Activated CD4-positive, alpha-beta memory T cell treated with anti-CD3 and anti-CD28 coated beads for 36 hours (primary cell): ENCODE measurements at places on chromosomes 12 and 14.
A peak's percentile ranks its signal among the peaks of the same experiment; 100 is the strongest.

GRCh38 chr12:58117667-58118066 lies 176.3 kb downstream of the ATP23 start:
- DNase-seq = no peak

DNA sequence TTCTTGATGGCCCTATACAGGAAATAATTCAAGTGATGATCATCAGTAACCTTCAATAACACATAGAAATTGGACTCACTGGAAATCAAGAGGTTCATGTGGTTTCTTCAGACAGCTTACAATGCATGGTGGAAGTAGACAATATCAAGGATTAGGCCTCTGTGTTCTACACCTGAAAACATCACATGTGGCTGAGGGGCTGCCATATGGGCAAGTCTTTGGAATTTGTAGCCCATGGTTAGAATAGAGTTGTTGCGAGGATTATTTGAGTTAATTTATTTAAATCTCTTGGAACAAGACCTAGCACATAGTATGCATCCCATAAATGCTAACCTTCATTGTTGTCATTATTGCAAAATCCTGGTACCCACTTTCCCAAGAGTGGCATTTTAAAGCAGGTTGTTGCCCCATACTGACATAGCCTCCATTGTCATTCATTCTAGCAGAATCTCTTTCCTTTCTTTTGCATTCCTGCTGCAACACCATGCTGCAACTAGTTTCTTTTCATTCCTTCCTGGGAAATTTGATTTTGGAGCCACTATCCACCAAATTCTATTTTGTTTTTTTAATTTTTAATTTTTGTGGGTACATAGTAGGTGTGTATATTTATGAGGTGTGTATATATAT lies 352.7 kb upstream of the NAV3 start:
- DNase-seq = no peak

DNA sequence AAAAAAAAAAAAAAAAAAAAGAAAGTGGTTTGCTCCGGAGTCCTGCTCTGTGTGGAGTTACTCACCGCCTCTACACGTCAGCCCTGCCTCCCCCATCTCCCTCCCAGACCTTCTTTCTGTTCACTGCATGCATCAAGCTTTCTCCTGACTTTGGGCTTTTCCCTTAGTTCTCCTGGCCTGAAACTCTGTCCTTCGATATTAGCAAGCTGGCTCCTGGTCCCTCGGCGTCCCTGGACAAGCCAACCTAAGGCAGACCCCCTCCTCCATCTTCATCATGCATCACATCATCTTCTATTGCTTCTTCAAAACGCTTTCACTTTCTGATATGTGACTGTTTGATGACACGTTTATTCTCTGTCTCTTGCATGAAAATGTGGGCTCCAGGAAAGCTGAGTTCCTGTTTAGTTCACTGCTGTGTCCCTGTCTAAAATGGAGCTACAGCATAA lies 40.6 kb downstream of the SLC15A4 start:
- DNase-seq = peak; percentile 50

- DNase-seq = no peak
These were observed 71.2 kb downstream of the SLC38A4 start for GRCh38 chr12:46754550-46754949.

DNA sequence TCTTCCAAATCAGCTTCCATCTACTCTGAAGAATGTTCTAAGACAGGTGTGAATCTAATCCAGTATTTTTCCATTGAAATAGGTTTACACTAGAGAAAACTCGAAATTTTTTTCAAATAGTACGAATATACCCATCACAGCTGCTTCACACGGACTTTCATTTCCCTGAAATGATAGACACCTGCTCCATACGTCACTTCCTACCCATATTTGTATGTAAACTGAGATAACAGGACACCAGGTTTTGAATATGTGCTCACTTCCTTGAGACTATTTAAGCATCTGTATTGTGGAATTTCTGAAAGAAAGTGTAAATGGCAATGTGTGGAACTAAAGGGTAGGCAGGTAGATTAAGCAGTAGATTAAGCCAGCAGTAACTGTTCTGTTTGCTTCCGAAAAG lies 13.4 kb upstream of the ITPR2 start:
- no peak for DNase-seq

- no peak for DNase-seq
These were observed 6.3 kb downstream of the TRMT61A start for GRCh38 chr14:103535081-103535890.

- DNase-seq = no peak
These were observed 34.9 kb downstream of the WIF1 start for GRCh38 chr12:65086236-65086635.

DNA sequence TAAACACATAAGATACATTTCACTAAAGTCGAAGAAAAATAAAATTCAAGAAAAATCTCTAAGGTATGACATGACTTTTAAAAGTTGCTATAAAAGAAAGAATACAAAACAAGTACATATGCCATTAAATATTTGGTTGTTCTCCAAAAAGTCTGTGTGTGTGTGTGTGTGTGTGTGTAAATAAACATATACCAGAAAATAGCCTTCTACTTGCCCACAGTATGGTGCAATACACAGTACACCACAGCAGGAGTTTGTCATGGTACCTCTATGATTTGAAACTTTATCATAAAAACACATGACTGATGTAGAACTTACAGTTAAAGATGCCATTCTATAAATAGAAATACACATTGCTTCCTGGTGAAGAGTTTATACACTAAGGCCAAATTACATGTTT lies 692.7 kb upstream of the MGAT4C start:
- no peak for DNase-seq

DNA sequence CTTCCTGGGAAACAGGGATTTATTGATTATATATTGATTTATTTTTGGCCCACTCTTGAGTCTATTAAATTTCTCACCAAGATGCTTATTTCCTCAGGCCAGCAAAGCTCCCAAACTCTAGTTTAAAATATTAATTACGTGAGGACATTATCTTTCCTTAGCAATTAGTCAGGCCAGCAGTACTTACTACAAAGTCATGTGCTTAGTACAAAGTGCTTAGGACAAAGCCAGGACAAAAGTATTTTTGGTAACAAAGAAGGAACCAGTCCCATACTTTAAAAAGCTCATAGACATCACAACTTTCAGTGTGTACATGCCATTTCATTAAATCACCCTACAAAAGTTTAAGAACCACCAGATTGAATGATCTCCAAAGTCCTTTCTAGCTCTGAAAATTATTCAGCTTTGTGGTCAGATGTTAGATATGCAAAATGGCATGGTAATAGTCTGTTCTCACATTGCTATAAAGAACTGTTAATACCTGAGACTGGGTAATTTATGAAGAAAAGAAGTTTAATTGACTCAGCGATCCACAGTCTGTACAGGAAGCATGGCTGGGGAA lies 94.7 kb upstream of the PWP1 start:
- DNase-seq = no peak

DNA sequence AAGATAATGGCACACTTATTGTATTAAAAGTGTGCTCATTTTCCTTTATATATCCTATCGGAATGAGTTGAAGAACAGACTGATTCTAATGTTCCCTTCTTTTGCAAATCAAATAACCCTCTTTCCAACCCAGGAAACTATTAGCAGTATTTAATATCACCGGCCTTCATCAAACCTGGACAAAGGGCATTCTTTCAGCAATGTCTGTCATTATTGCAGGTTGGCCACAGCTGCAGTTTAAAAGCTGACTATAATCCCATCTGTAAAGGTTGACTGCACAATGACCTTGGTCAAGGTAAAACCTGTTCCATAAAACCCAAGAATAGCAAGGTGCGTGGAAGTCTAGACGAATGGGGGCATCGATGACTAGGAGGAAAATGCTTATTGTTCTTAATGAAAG lies 472.3 kb upstream of the SOX5 start:
- no peak for DNase-seq

GRCh38 chr12:57031138-57031725 lies 14.9 kb upstream of the TAC3 start:
- peak; percentile 35 for DNase-seq

DNA sequence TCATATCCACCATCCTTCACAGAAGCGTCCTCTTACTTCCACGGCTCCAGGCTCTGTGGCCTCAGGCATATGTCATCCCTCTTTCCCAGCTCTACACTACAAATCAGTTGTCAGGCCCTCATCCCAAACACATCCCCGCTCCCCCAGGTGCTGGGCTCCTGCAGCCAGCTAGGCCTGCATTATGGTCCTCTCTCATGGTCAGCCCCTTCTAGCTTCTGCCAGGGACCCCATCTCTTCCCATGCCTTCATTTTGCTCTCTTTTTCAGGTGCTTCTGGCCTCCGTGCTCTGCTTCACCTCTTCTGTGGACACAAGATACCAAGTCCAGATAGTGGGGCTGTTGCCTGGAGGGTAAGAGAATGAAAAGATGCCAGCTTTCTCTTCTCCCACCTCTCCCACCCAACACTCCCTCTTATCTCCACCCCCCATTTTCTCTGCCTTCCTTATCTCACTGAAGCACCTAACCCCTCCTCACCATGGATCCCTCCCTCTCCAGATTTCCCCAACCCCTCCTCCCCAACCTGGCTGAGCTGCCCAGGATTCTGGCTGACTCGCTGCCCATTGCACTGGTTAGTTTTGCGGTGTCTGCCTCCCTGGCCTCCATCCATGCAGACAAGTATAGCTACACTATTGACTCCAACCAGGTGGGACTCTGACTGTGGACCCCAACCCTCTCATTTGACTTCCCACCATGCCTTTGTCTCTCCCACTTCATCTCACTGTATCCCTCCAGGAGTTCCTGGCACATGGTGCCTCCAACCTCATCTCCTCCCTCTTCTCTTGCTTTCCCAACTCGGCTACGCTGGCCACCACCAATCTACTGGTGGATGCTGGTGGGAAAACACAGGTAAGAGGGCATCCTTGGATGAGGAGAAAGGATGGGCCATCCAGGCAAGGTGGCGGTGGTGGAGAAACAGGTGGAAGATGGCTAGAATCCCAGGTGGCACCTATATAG lies 10.4 kb downstream of the B4GALNT1 start:
- no peak for DNase-seq

GRCh38 chr12:124655048-124655697 lies 87.8 kb upstream of the NCOR2 start:
- DNase-seq = no peak

GRCh38 chr12:70876952-70877351 lies 43.6 kb downstream of the PTPRR start:
- DNase-seq = no peak

- peak; percentile 26 for DNase-seq
These were observed 9.9 kb downstream of the ISCU start for GRCh38 chr12:108572166-108572790.

DNA sequence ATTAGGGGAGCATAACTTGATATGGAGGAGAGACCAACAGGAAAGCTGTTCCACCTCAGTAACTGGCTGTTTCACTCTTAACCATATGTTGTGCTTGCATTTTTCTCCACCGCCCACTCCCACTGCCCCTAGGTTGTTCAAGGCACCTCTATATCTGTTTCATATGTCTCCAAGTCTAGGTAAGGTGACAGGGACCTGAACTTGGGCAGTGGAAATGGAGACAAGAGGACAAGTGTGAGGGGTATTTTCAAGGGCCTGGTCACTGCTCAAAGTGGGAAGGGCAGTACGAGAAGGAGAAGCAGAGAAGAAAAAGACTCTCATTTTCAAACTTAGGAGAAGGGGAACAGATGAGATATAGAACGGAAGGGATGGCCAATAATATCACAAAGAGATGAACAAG lies 3.1 kb downstream of the SLC38A1 start:
- DNase-seq = peak; percentile 53

- DNase-seq = peak; percentile 53
These were observed 62.3 kb upstream of the TMPO start for GRCh38 chr12:98453070-98453469.

DNA sequence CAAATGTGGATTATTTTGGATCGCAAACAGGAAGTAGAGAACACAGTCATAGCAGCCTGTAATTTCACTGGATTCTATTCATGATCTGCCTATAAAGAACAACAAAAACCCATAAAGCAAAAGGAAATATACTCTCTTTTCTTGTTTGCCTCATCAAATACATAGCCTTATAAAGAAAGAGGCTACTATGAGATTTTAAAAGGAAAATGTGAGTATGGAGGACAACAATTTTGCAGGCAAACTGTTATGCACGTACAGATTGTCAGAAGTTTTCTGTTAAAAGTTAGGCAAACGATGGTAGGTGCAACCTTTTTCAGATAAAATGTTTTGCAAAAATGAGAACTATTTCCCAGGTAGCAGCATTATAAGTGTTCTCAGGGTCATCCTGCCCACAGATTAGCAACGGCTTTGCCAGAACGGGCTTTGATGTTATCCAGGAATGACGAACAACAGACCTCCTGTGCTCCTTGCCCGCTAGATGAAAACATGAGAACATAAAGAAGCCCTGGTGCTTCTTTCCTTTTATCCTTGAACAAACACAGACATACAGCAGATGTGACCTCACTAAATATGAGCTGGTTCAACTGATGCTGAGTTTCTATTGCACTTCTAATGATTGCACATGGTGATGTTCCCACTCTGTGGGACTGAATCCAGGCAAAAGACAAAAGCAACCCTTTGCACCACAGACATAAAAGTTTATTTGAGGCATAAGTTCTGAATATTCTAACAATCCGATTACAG lies 88.1 kb downstream of the ITPR2 start:
- no peak for DNase-seq

GRCh38 chr14:99654235-99654985 lies 9.5 kb downstream of the HHIPL1 start:
- DNase-seq = no peak

GRCh38 chr12:58081488-58081887 lies 140.1 kb downstream of the ATP23 start:
- no peak for DNase-seq

GRCh38 chr12:48336061-48336460 lies 14.7 kb downstream of the ZNF641 start:
- DNase-seq = no peak

DNA sequence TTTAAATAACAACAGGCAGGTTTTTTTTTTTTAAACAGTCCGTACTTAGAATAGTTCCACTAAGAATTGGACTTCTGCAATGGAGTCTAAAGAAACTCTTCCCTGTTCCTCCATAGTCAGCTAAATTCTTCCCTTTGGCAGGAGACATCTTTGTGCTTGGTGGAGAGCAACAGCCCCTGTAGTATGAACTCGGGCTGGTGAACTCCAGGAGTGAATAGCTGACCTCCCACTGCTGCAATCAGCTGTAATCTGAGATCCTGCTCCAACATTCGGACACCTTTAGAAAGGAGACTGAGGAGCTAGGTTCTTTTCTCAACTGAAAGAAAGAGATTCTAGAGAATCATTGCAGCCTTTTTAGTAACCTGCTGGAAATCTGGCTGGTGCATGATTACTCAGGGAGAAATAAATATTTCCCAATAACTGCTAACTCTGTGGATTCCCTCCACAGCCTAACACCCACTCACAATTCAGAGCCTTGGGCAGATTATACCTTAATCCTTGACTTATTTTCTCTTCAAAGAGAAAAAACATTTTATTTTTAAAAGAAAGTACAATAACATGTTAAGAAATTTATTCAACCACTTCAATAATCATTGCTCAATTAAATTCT lies 25.6 kb upstream of the DBX2 start:
- no peak for DNase-seq

DNA sequence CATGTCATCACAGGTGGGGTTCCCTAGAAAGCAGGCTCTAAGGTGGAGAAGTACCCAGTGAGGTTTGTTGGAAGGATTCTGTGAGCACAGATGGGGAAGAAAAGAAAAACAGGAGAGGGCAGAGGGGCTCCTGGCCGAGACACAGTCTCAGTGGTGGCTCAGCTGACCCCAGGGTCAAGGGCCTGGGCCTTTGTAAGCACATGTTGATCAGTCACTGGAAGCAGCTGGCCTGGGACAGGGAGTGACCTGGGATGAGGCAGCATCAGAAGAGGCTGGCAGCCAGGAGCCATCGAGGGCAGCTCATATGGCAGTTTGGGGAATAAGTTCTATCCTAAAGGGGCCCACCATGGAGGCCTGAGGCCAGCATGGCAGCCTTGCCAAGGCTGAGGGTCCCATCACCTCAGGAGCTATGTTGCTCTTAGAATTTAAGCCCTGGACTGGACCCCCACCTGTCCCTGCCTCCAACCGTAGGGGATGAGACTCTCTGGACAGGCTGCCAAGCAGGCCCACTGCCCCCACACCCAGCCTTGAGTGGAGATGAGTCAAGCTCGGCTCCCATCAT lies 6.3 kb upstream of the TMEM179 start:
- DNase-seq = no peak
